ENCODE measurements at places on chromosomes 16 and 17. TPM values are rescaled to one million over a fixed set of nuclear protein-coding genes. Genes with fewer than 3 reads are reported as not detected.

FBXW10B gene
- 0.41 TPM for total RNA-seq

GPR139 gene
- not detected for total RNA-seq

SDF2 gene
- 43.9 TPM for total RNA-seq

ALOX12 gene
- total RNA-seq = 0.64 TPM

SPNS2 gene
- total RNA-seq = 40.5 TPM

SLFN14 gene
- total RNA-seq = 1.8 TPM

All from metanephros (tissue), 2 donors.